ENCODE measurements at places on chromosomes 7 and 10.

DNA sequence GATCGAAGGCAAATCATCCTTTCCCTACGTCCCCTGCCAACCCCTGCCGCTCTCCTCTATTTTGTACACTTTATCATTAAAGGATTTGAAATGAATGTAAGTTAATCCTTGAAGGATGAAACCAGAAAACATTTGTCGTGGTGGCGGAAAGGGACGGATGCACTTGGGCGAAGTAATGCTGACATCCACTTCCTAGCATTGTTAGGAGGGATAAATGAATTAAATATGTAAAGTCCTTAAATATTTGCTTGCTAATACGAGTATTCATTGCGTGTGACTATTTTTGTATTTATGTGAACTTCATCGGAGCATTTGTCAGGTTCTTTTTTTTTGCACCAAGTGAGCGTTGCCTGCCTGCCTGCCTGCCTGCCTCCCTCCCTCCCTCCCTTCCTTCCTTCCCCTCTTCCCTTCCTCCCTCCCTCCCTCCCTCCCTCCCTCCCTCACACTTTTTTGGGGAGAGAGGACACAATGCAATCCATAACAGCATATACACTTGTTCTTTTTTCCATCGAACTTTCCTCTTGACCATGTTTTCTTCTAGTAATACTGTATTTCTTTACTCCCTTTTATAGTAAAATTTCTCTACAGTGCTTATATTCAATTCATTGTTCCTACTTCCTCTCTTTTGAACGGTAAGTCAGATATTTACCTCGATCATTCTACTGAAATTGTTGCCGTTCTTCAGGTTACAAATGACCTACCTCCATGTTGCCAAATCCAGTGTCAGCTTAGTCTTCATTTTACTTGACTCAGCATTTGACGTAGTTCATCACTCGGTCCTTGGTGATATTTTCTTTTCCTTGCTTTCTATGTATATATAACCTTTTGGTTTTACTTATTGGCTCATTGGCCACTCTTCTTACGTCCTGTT is 831 bp downstream of the CCDC7 start:
- DNase-seq = peak; percentile 28

GRCh38 chr10:7258948-7259523 is 151.8 kb downstream of the SFMBT2 start:
- no peak for DNase-seq

DNA sequence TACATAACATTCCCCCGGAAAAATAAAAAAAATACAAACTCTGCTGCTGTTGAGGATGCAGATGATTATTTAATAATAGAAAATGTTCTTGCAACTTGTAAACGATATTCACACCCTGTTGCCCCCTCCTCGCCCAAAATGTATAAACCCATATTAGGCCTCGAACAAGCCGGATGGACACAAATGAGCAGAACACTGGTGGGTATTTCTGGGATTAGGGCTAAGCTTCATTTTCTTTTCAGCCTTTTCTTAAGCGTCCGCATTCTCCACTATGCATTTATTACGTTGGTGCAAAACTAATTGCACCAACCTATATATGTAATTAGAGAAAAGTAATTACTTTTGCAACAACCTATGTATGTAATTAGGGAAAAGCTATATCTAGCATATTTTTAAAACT is 349 bp upstream of the GNG11 start:
- peak; percentile 7 for DNase-seq

DNA sequence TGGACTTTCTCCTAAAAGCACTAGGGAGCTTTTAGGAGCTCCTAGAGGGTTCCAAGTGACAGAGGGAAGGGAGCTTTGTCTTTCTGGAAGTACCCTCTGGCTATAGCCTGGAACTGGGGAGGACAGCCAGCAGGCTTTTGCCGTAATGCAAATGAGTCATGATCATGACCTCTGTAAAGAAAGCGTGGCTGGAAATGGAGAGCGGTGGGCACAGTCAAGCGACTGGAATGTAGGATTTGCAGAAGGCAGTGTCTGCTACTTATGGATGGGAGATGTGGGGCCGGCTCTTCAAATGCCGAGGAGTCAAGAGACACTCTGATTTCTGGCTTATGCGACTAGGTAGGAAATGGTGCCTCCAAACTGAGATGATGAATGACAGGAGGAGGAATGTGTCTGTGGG is 34.6 kb upstream of the PLPP4 start:
- DNase-seq = peak; percentile 91

DNA sequence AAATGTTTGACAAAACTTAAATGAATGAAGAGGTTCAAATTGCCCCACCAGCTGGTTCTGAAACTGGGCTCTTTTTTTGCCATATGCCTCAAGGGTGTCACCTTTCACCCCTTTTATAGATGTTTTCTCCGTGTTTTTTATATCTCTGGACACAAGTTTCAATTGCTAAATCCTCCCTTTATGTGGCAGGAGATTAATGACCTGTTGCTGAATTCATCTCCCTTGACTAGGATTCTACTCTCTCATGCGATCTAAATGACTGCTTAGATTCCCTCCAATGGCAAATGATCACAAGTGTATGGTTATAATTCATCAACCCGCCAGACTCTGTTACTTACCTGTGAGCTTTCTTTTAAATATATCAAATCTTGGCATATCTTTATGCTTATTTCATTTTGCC is 677.0 kb upstream of the POT1 start:
- DNase-seq = no peak

- DNase-seq = peak; percentile 5
These were observed 62.1 kb upstream of the EFCAB10 start for GRCh38 chr7:105643384-105643783.

Data from AG10803 (cell line).